Frontal cortex (tissue), 4 donors: ENCODE measurements at places on chromosomes 4 and X.

GRCh38 chrX:102708900-102709299 is 3.3 kb upstream of the GPRASP2 start:
- no peak for DNase-seq

GRCh38 chr4:148071009-148071408 is 339.1 kb downstream of the ARHGAP10 start:
- DNase-seq = no peak

DNA sequence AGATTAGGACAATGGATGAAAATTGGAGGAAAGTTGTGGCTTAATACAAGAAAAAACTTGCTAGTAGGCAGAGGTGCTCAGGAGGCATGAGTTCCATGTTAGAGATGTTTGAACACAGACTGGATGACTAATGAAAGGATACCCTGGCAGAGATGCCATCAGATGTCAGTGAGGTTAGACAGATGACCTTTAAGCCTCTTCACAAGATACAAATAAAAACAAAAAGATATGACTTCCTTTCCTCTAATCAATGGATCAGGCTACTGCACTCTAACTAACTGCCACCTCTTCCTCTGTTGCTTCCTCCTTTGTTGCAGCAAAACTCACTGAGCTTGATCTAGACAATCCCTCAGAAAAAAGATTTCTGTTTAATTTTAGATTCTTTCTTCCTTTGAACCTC is 14.7 kb downstream of the STAP1 start:
- DNase-seq = no peak

- DNase-seq = no peak
Measured at GRCh38 chr4:48244665-48245064, 25.0 kb downstream of the TEC start.

- no peak for DNase-seq
Measured at GRCh38 chr4:54986095-54986846, 139.1 kb downstream of the KDR start.

DNA sequence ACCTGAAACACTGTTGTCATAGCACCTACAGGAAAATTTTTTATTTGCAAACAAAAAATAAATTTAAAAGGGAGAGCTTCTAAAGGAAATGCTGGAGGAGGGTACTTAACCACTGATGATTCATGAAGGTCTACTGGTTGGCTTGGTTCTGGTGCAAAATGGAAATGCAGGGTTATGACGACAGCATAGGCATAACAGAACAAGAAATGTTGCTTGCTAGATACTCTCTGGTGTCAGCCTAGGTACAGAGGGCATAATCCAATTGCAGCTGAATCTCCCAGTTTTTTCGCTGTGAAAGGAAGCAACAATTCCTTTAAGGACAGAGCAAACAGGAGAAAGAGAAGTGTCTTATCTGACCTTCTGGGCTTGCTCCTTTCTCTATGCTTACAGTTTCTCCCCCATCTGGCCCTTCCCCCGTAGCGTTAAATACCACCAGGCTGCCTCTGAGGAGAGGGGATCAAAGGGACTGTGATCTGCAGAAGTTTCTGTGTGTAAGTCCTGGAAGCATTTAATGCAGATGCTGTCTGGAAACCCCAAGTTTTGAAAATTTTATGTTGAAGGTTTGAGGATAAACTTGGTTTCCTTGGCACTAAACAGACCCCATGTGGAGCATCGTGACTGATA is 23.7 kb upstream of the CASK start:
- no peak for DNase-seq

DNA sequence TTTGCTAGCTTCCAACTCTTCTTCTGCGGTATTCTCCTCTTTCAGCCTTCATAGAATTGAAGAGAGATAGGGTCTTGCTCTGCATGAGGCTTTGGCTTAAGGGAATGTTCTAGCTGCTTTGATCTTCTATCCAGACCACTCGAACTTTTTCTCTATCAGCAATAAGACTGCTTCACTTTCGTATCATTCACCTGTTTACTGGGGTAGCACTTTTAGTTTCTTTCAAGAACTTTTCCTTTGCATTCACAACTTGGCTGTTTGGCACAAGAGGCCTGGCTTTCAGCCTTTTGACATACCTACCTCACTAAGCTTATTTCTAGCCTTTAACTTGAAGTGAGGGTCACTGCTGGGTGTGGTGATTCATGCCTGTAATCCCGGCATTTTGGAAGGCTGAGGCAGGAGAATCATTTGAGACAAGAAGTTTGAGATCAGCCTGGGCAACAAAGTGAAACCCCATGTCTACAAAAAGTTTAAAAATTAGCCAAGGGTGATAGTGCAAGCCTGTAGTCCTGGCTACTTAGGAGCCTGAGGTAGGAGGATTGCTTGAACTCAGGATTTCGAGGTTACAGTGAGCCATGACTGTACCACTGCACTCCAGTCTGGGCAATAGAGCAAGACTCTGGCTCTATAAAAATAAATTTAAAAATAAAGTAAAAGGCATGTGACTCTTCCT is 47.1 kb upstream of the HPGDS start:
- DNase-seq = no peak

DNA sequence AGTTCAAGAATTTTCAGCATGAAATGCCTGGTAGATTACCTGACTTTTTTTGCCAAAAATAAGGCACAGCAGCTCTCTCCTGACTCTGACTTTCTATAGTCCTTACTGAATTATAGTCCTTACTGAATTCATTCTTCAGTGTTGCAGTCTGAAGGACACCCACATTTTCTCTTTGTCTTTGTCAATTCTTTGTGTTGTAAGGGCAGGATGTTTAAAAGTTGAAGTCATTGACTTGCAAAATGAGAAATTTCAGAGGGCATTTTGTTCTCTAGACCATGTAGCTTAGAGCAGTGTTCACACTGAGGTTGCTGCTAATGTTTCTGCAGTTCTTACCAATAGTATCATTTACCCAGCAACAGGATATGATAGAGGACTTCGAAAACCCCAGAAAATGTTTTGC is 168.0 kb downstream of the SOWAHB start:
- no peak for DNase-seq

GRCh38 chrX:75784680-75785491 is at the start of gene MAGEE2:
TSS of gene MAGEE2 (minus strand) at chrX:75785254. CDS start at chrX:75785051, 203 bp downstream.
- DNase-seq = no peak

GRCh38 chr4:125741825-125742452 is 427.2 kb downstream of the FAT4 start:
- DNase-seq = no peak

- no peak for DNase-seq
Measured at GRCh38 chrX:21167494-21167893, 206.7 kb upstream of the CNKSR2 start.

- no peak for DNase-seq
Measured at GRCh38 chrX:153565996-153566580, 32.9 kb downstream of the CCNQ start.

- DNase-seq = no peak
Measured at GRCh38 chrX:154123241-154124219, 20.5 kb upstream of the OPN1LW start.

- DNase-seq = no peak
Measured at GRCh38 chr4:169948271-169948670, 77.9 kb downstream of the MFAP3L start.

GRCh38 chr4:65580551-65580950 is 89.7 kb downstream of the EPHA5 start:
- no peak for DNase-seq

DNA sequence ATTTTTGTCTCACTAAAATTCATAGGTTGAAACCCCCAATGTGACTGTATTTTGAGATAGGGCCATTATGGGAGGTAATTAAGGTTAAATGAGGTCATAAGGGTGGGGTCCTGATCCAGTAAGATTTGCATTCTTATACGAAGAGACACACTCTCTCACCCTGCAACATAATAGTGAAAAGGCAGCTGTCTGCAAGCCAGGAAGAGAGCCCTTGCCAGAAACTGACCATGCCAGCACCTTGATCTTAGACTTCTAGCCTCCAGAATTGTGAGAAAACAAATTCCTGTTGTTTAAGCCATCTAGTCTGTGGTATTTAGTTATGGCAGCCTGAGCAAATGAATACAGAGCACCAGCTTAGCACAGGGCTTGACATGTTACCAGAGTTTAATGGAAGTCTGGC is 17.5 kb upstream of the IGSF1 start:
- no peak for DNase-seq

DNA sequence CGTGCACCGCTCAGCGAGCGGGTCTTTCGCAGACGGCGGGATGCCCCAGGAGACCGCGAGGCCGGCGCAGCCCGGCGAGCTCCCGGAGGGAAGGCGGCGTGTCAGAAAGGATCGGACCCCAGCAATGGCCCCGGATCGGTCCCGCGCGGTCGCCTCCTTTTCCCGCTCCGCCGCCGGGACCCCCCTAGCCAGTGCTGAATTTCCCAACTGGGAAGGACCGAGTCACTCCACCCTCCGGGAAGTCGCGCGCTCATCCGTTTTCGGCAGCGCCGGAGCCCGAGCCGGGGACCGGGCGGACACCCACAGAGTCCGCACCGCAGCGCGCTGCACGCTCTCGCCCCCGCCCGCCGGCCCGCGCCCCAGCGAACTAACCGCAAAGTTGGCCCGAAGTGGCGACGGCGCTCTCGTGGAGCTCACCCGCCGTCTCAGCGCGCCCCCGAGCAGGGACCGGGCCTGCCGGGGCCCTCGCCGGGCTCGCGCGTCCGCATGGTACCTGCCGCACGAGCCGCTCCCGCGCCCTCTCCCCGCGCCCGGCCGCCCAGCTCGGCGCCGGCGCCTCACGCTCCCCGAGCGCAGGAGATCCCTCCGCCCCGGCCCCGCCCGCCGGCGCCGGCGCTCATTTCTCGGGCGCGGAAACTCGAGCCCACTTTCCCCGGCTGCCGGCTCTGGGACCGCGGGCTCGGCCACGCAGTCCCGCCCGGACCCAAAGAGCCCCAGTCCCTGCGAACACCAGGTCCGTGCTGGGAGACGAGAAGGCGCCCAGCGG is at the start of gene FAT1:
Gene FAT1 (minus strand): TSS at position 565 of the 766 bp plus-strand sequence. CDS start 14,029 bp downstream, outside the sequence.
- DNase-seq = peak; percentile 78

GRCh38 chr4:174828845-174829701 is at the start of gene GLRA3:
TSS of gene GLRA3 (minus strand) at chr4:174829247. CDS start at chr4:174828811, 436 bp downstream.
- DNase-seq = peak; percentile 2

- DNase-seq = no peak
Measured at GRCh38 chrX:120309873-120310705, 1.2 kb downstream of the TMEM255A start.

DNA sequence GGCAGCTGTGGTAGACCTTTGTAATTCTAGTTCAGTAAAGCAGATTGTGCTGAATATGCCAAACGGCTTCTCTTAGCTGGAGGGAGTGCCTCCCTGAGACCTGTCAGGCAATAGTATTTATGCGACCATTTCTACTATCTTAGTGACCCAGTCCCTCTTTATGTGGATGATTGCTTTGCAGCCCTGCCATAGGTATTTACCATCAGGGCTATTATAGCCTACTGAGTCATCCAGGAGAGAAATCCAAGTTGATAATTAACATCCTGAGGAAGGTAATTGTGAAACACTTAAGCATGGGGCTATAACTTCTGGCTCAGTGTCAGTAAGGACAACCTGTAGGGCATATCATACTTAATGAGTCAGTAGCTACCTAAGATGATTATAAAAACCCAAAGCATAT is 103.9 kb upstream of the MAOA start:
- no peak for DNase-seq

DNA sequence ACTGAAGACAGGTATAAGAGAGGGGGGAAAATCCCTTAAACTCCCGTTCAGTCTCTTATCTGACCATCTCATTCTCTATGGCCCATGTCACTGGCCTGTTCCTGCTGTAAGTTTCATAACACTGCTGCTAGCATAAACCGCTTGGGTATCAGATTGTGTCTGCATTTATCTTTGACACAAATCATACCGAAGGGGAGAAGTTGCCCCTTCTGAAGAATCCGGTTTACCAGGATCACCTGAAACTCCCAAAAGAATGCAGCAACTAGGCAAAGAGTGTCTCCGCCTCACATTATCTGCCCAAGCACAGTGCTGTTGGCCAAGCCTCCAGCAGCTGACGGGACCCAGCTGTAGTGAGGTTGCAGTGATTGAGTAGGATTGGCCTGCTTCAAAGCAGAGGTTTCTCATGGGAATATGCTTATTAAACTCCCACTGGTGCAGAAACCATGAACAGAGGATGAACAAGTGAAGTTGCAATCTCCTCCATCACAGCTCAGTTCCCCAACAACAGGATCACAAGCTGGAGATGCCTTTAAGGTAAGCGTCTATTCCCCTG is 71.3 kb upstream of the PUDP start:
- no peak for DNase-seq

DNA sequence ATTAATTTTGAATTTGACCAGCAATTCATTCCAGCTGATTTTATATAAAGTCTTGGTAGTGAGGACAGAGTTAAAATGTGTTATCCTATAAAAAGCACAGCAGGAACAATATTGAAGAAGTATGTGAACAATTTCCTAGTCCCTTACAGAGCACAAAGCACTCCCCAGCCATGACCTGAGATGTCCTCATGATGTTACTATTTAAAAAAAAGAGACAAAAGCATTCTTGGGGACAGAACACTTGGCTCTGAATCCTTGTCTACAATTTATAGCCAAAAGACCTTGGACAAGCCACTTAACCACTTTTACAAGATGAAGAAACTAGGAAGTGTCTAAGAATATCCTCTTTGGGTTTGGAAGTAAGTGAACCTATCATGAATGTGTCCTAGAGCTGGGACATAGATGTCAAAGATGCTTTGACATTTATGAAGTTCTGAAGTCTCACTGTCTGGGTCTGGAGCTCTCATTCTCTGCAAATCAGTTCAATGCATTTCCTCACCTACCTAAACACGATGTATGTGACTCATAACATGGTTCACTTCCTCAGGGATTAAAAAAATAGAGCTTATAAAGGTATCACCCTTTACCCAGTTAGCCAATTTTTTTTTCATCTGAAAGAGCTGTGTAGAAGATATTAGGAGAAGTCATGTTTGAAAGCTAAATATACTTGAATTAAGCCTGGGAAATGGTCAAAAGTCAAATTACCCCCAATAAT is 61.4 kb downstream of the IGFBP7 start:
- DNase-seq = no peak

GRCh38 chrX:135982860-135983259 is 2.4 kb upstream of the SLC9A6 start:
- no peak for DNase-seq

GRCh38 chrX:11180571-11180970 is 69.4 kb downstream of the HCCS start:
- no peak for DNase-seq

- no peak for DNase-seq
Measured at GRCh38 chr4:176238826-176239225, 30.2 kb downstream of the ASB5 start.

DNA sequence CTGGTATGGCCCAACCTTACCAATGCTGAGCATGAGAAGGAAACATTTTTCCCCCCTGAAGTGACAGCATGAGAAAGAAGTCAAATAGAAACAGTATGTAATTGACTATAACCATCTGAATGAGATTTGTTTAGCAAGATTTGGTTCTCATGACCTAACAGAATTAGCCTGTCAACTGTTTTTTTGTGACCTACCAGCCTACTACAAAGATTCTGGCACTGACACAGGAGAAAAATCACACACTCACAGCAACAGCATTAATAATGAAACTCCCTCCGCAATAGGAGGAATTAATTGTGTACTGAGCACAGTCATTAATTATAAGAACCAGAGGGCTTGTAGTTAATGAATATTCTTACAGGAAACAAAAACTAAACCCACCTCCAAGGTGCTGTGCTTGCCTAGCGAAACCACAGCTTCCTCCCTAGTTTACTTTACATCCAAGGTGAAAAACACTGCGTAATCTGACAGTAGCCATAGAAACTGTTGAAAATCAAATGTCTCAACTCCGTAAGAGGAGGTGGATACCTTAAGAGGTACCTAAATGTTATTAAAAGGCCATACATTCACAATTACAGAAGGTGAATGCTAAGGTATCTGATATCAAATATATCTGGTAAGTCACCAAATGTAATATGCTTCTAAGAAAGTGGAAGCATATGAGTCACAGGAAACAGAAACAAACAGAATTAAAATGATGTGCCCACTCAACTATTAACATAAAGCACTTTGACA is 34.9 kb downstream of the MMRN1 start:
- no peak for DNase-seq
